ENCODE measurements at places on chromosomes 4 and X.

GRCh38 chrX:123454712-123455431 lies 270.8 kb downstream of the GRIA3 start:
- DNase-seq = no peak

- no peak for DNase-seq
Measured at GRCh38 chrX:85052205-85052604, 48.5 kb downstream of the APOOL start.

- no peak for DNase-seq
Measured at GRCh38 chr4:119697887-119698393, 69.3 kb upstream of the PDE5A start.

DNA sequence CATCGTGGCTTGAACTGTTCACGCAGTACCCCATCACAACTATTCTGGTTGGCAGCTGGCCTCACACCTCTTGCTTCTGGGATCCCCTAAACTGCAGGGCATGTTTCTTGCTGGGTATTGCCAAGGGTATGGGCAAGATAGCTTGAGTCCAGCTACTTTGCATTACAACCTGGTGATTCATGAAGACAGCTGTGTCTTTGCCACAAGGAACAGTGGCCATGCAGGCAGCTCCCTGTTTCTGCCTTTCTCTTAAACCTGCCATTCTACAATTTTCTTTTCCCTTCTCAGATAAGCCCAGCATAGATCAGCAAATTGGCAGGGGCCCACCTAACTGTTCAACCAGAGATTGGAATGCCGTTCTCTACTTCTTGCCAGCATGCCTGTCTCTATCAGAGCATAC lies 42.8 kb downstream of the TENM3 start:
- no peak for DNase-seq

GRCh38 chrX:72308566-72309296 lies 3.0 kb upstream of the CITED1 start:
- DNase-seq = peak; percentile 45

DNA sequence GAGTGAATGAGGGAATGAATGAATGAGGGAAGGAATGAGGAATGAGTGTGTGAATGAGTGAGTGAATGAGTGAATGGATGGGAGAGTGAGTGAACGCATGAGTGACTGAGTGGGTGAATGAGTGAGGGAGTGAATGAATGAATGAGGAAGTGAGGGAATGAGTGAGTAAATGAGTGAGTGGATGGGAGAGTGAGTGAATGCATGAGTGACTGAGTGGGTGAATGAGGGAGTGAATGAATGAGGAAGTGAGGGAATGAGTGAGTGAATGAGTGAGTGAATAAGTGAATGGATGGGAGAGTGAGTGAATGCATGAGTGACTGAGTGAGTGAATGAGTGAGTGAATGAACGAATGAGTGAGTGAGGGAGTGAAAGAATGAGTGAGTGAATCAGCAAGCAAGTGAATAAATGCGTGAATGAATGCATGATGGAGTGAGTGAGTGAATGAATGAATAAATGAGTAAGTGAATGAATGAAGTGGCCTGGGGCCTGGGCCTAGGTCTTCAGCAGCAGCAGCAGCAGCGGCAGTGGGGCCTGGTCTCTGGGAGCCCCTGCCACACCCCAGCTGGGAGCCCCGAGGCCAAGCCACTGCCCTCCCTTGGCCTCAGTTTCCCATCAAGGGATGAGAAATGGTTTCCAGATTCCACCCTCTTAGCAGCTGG lies 16.2 kb upstream of the PSAPL1 start:
- DNase-seq = no peak

GRCh38 chr4:40199179-40199670 lies 2.4 kb downstream of the RHOH start:
- DNase-seq = no peak

GRCh38 chr4:40122941-40123340 lies 66.3 kb downstream of the N4BP2 start:
- no peak for DNase-seq

DNA sequence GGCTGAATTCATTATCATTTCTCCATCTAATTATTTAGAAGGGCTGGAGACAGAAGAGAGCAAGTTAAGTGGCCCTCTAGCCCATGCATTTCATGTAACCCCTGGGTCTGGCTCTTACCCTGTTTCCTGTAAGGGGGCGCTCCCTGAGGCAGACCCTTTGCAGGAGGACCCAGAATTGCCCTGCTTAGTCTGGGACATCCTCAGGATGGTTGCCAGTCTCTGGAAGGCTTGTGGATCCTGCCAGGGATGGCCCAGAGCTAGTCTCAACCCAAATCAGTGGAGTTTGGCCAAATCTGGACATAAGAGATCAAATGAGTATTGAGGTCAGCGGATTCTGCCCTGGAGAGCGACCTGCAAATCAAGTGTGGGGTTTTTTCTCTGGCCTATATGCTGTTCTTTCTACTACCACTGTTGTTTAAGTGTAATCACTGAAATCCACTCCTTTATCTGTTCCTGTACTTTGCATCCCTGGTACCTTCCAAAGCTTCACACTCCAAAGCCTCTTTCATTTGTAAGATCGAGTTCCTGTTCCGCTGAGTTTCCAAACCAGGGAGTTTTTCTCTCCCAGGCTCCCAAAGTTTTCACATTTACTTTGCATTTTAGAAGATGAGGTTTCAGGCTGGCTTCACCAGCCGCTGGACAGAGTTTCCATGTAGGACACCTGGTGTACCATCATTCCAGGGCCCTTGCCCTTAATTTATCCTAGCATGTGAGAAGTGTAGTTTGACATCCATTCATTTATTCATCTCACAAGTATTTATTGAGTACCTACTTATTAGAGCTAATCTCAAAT lies 6.3 kb downstream of the KLF3 start:
- no peak for DNase-seq

GRCh38 chrX:68892651-68893050 lies 63.8 kb downstream of the EFNB1 start:
- no peak for DNase-seq

- DNase-seq = no peak
Measured at GRCh38 chr4:68277627-68278026, 32.1 kb upstream of the TMPRSS11B start.

DNA sequence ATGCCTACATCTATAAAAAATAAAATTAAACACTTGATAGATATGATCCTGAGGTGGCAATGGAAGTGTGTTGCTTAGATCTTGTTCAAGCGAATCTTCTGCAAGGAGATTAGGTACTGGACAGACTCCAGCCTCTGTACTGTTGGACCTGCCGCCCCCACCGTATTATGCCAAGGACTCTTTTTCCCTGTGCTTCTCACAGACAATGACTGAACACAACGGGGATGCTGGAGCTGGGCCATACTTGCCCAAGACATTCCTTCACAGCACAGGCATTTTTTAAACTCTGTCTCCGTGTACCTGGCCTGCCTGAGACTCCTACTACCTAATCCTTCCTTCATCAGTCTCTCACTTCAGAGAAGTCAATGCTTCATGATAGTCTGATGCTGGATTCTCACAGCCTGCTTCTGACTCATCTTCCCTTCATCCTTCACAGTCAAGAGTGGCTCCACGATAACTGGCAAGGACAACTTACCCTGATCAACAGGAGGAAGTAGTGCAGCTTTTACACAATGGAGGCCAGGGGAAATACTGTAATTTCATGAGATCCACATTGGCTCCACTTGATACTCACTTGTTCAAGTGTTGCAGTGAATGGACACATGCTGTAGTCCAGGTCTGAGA lies 754.6 kb upstream of the AGA start:
- DNase-seq = no peak

DNA sequence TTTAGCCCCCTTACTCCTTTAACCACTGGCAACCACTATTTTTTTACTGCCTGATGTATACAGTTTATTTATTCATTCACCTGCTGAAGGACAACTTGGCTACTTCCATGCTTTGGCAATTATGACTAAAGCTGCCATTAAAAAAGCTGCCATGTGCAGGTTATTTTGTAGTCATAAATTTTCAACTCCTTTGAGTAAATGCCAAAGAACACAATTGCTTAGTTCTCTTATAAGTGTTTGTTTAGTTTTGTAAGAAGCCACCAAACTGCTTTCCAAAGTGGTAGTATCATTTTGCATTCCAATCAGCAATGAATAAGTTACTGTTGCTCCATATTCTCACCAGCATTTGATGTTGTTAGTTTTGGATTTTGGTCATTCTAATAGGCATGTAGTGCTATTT lies 1831.8 kb downstream of the PCDH7 start:
- no peak for DNase-seq

DNA sequence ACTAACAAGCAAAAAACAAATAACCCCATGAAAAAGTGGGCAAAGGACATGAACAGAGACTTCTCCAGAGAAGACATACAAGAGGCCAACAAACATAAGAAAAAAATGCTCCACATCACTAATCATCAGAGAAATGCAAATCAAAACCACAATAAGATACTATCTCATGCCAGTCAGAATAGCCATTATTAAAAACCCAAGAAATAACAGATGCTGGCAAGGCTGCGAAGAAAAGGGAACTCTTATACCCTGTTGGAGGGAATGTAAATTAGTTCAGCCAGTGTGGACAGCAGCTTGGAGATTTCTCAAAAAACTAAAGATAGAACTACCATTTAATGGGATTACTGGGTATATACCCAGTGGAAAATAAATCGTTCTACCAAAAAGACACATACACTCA lies 79.6 kb downstream of the MAPK10 start:
- no peak for DNase-seq

GRCh38 chr4:112747036-112747435 lies 110.1 kb downstream of the LARP7 start:
- DNase-seq = no peak

DNA sequence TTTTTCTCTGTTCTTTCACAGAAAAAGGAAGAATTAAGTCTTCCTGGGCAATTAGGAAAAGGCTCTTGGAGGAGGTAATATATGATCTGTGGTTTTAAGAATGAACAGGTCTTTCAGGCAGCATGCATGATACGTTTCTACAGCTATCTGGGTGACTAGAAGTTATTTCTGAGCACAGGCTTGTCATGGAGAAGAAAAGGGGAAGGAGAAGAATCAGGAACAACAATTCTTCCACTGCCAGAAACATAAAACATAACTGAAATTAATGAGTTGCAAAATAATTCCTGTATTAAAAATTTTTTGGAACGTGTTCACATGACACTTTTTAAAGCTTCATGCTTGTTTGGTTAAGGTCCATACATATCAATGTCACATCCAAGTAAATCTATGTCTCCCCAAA lies 17.7 kb upstream of the STIM2 start:
- no peak for DNase-seq

- no peak for DNase-seq
Measured at GRCh38 chr4:75752637-75753036, 28.3 kb downstream of the USO1 start.

- no peak for DNase-seq
Measured at GRCh38 chr4:99357948-99358347, 5.4 kb upstream of the ADH1C start.

GRCh38 chrX:21155916-21156315 lies 218.3 kb upstream of the CNKSR2 start:
- no peak for DNase-seq

GRCh38 chr4:94642561-94642866 lies 115.2 kb upstream of the BMPR1B start:
- no peak for DNase-seq

- no peak for DNase-seq
Measured at GRCh38 chrX:115531818-115532403, 29.1 kb upstream of the PLS3 start.

DNA sequence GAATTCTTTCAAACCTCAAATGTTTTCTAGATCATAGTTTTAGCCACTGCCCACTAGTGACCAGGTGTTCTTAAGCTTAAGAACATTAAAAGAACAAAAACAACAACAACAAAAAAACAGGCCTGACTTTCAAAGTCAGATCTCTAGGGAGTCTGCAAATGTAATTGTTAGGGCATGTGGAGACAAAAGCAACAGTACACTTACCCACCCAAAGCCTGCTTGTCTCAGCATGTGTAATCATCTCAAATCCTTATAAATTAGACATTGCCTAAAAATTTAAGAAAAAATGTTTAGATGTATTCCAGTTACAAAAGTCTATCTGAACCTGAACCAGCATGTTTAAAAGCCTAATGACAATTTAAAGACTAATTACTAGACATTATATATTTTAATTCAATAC lies 79.9 kb downstream of the SLC7A11 start:
- no peak for DNase-seq

GRCh38 chr4:951594-952468 lies 19.6 kb downstream of the TMEM175 start:
- DNase-seq = no peak

GRCh38 chrX:154657226-154657805 lies 3.9 kb upstream of the CTAG2 start:
- DNase-seq = no peak

DNA sequence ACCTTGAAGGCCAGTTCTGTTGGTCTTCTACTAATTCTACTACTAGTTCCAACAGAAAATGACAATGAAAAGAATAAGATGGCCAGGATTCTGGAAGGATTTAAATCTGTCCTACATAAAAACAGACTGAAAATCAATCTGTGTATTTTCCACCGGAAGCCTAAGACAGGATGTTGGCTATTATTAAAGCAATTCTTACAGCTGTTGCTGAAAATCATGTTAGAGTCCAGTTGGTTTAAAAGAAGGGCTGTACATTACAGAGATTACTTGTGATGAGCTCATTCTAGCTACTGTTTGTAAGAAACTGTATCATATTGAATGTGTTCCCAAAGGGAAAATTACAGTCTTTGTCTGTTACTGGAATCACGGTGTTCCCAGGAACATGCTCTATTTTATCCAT lies 54.8 kb upstream of the MAGEB16 start:
- DNase-seq = no peak
